T-helper 22 cell (primary cell): ENCODE measurements at places on chromosomes 2 and 18.

GRCh38 chr2:238114851-238115660 lies 14.9 kb downstream of the ESPNL start:
- no peak for DNase-seq

- DNase-seq: no peak
These were observed 166.7 kb downstream of the MEIS1 start for GRCh38 chr2:66601624-66602023.

GRCh38 chr2:236548179-236548921 lies 21.3 kb upstream of the ACKR3 start:
- DNase-seq: no peak

DNA sequence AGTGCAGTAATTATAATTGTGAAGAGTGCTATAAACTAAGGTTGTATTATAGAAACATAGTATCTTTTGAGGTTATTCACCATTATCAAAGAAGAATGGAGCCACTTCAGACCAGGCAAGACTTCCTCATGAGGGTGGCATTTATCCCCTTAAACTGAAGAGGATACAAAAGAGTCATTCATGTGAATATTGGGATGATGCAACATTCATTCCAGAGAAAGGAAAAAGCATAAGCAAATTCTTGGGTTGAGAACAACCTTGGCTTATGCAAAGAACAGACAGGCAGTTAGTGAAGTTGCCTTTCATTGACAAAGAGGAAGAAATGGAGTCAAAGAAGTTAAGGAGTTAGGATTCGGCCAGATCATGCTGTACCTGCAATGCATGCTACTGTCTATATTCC lies 682.5 kb downstream of the MBD2 start:
- DNase-seq: no peak

GRCh38 chr2:219323434-219323833 lies 9.1 kb downstream of the RESP18 start:
- DNase-seq: no peak

- DNase-seq: no peak
These were observed 373.9 kb downstream of the DSEL start for GRCh38 chr18:67142604-67143003.

DNA sequence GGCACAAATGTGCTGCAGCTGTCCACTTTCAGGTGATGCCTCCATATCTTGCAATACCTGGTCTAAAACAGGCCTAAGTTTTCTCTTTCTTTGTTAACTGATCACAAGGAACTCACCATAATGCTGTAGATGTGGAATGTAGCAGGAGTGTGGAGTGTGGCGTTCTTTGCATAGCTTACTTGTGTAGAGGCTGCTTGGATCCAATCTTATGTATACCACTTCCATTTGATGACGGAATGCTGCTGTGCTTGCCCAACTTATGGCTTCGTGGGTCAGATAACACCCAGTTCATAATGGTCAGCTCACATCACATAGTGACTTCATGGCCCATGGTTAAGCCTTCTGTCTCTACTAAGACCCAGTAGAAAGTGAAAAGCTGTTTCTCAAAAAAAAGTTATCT lies 114.5 kb downstream of the LAMA3 start:
- no peak for DNase-seq

DNA sequence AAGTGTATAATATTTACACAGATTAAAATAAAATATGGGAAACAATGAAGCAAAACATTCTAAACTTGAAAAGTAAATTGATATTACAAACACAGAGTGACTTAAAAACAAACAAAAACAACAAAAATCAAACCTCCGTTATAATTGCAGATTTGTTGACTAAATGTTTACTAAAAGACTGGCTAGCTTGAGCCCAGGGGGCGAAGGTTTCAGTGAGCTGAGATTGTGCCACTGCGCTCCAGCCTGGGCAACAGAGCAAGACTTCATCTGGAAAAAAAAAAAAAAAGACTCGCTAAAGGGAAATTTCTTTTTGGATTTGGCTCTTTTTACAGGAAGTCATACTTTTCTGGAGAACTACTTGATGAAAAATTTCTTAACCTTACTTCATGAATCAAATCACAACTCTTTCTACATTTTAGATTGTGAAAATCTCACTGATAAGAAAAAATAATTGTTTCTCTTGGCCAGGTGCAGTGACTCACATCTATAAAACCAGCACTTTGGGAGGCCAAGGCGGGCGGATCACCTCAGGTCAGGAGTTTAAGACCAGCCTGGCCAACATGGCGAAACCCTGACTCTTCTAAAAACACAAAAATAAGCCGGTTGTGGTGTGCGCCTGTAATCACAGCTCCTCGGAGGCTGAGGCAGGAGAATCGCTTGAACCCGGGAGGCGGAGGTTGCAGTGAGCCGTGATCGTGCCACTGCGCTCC lies 9.7 kb downstream of the TFPI start:
- no peak for DNase-seq

- no peak for DNase-seq
These were observed 122.8 kb upstream of the LGALSL start for GRCh38 chr2:64331114-64331645.

DNA sequence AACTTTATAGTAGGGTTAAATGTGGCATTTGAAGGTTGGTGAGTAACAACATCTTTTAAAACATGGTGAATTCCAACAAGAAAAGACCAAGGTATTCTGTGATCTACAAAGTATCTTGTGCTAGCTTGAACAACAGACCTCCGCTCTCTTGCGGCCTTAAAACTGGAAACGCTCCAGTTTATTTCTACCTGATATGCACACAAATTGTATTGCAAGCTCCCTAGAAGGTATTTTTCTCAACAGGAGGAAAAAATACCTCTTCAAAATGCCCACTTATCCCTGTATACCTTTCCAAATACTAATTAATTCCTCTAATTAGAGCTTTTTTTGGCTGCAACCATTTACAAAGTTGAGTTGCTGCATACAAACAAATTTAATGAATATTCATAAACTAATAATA lies 69.5 kb downstream of the KCNH7 start:
- no peak for DNase-seq

DNA sequence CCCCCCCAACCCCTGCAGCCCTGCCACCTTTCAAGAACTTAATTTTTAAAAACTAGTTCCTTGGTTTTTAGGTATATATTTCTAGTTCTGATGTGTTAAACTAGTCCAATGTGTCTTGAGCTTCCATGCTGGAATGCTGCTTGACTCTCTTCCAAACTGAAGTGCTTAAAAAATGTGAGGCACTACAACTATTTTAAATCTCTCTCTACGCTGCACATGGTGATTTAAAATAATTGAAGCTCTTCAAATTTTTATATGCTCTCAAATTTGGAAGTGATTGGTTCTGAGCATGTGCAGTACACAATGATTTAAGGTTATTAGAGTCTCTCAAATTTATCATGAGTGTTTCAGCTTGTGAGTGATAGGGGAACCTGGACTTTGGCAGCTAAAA lies 192.6 kb upstream of the ZEB2 start:
- no peak for DNase-seq

DNA sequence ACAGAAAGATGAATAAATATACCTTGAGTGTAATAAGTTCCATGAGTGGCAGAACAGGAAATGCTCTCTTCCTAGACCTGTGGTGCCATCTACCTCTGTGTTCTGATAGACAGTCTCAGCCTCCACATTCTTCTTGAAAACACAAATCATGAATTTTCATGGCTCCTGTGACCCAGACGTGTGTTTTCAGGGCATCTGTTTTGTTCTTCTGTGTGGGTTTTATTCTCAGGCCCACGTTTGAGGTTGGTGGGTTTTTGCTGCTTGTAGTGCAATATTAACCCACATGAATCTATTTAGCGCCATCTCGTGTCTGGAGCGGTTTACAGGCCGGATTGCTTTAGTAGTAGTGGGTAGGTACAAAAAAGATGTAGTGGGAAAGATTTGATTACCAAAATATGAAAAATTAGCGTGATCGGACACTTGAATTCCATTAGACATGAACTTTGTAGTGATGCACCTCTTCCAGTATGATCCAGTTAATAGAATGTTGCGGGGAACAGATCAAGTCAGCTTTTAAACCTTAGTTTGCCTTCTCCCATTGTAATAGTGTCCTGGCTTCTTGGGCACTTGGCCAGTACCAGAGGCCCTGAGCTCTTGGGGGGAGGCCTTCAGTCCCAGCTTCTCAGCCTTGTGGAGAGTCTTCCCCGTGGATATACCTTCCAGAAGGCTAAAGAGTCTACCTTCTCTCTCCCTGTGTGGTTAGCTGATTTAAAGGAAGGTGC lies 256.5 kb downstream of the TPGS2 start:
- DNase-seq: no peak

DNA sequence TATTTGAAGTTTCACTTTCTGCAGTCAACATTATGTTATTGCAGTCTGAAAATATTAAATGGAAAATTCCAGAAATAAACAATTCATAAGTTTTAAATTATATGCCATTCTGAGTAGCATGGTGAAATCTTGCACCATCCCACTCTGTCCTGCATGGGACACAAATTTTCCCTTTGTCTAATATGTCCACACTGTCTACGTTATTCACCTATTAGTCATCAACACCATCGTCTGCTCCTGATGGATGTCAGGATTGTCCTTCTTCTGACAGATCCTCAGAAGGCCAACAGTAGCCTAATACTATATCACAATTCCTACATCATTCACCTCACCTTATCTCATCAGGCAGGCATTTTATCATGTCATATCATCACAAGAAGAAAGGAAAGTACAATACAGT lies 163.1 kb downstream of the TXNL1 start:
- no peak for DNase-seq

- DNase-seq: no peak
These were observed 1.9 kb downstream of the COA5 start for GRCh38 chr2:98606431-98606830.

GRCh38 chr2:73176205-73176880 lies 26.0 kb upstream of the NOTO start:
- no peak for DNase-seq

DNA sequence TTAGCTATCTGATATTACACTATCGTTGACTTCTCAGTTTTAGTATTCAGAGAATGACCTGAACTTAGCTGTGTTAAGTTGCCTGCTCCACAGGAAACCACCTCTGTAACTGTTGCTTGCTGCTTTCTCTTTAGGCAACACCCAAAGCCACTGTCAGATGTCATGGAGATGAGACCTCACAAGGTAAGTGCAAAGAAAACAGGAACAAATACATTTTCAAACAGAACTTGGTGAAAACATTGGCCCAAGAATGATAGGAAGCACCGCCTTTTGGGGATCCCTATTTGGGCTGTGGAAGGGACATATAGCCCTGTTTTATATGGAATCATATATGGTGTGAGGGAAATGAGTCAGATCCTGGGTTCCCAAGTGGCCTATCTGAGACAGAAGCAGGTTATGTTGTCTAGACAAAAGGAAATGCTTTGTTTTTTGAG lies 143.4 kb downstream of the UBE2E3 start:
- peak; percentile 6 for DNase-seq

DNA sequence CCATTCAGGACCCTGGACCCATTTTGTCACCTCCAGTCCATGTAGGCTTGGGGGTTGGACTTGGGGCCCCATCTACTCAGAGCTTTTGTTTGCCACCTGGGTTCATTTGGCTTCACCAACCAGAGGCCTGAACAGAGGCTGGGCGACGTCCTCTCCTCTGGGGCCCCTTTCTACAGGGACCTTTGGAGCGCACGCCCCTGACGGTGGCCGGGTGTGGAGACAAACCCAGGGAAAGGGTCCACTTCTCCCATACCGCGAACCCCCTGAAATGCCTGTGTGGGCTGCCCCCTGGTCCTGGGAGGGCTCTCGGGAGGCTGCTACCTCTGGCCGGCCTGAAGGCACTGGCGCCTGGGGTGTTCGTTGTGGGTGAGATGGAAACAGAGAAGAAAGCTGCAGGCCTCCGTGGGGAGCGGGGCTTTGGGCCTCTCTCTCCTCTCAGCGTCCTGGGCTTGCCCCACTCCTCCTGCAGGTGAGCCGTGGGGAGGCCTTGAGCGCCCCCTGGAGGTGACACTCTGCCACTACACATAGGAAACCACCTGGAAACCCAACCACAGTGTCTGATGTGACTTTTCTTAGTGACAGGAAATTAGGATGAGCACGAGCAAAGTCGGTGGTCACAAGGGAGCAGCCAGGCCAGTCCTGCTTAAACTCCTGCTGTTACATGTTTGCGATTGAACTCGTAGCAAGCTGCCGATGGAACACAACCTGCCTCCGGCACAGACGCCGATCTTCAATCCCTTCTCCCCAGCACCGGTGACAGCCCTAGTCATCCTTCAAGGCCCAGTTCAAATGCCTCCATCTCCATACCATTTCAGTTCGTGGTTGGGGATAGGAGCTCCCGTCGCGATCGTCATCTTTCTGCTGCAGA lies 12.0 kb upstream of the NTSR2 start:
- peak; percentile 12 for DNase-seq

- DNase-seq: no peak
These were observed 303.8 kb downstream of the TDRD15 start for GRCh38 chr2:21427606-21428005.

DNA sequence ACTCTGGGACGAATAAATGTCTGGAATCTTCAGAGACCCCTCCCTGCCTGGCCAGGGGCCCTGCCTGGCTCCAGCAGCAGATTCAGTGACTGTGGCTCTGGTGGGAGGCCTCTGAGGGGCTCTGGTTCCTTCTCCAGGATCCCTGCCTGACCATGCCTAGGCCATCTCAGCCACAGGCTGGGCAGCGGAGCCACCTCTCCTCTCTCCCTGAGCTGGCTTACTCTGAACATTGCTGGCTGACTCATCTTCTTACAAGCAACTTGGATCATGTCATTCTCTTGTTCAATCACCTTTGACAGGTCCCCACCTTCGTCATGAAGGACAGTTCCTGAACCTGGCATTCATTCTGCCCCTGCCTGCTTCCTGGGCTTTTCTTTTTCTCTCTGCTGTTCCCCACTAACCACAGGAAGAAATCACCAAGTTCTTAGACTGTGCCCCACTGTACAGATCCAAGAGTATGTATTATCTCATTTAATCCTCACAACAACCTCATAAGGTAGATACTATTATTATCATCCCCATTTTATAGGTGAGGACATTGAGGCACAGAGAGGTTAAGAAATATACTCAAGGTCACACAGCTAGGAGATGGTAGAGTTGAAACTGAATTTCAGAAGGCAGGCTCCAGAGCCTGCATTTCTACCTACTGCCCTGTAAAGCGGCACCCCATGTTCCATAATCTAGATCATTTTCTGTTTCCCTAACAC lies 155.5 kb upstream of the SMAD2 start:
- no peak for DNase-seq

DNA sequence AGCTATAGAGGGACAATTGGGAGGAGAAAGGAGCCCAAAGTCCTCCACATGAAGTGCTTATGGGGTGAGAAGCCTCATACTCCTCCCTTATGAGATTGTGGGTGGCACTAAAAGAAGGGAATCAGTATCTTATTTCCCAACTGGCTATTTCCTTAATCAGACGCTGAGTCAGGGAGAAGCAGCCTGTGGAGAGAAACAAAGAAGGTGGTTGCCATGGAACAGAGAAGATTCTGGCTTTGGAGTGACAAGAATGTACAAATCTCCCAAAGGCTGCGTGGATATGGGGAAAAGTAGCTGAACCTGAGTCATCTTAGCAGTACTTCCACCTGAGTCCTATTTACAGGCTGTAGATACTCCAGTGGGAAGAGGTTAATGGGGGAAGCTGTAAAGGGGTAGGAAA lies 115.8 kb upstream of the CWC22 start:
- no peak for DNase-seq

DNA sequence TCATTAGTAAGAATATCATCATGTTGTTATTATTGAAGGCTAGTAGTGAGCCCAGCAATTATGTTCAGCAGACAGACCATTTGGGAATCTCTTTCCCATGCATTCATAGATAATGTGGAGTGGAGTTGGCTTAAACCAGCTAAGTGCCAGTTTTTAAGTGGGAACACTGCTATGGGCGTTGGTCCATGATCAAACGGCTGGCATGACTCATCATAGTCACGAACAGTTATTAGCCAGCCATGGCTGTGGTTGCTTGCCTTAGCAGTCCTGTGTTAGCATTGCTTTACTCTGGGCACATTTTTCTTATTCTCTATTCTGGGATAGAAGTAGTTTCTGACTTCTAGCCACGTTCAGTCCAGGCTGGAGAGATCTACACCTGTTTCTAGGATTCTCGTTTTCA lies 17.7 kb downstream of the EIF4E2 start:
- DNase-seq: no peak
